ENCODE measurements at places on chromosomes 4 and X. TPM values are rescaled to one million over a fixed set of nuclear protein-coding genes. Genes with fewer than 3 reads are reported as not detected.

Gene PASD1
- polyA plus RNA-seq = not detected

- no peak for DNase-seq
Measured at GRCh38 chr4:4499438-4500123, 42.3 kb downstream of the STX18 start.

- DNase-seq = no peak
Measured at GRCh38 chr4:173696551-173696950, 166.5 kb upstream of the HAND2 start.

DNA sequence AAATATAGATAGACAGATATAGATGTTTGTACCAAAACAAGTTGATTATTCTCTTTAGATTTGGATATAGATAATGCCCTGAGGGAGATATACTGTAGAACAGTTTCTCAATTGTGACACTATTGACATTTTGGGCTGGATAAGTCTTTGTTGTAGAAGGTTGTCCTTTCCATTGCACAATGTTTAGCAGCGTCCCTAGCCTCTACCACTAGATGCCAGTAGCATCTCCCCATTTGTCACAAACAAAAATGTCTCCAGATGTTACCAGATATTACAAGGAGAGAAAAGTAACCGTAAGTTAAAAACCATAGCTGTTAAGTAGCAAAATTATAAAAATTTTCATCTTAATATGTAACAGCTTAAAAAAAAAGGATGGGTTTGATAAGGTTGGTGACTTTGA is 2595.3 kb downstream of the ARAP2 start:
- DNase-seq = no peak

DNA sequence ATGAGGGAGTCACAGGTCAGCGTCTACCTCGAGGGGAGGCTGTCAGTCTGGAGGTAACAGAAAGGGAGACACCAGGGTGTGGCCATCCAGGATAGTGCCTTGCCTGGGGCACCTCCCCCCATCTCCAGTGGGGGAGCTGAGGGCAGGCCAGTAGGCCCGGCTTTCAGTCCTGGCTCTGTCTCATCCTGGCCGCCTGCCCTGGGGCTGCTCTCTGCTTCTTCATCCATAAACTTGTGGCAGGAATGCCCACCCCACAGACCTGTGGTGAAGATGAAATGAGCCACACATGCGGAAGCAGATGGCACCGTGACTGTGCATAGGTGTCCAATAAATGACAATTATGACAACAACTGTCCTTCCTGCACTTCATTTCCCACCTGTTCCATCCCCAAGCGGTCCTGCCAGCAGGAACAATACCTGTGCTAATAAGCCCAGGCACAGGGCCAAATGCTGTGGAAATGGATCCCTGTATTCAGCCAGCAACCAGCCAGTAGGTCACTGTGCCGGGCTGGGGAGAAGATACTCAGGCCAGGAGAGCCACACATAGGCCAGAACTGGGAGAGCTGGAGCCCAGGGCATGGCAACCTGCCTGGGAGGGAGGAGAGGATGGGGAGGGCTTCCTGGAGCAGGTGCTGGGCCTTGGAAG is 30.2 kb downstream of the TRO start:
- no peak for DNase-seq

Gene HNRNPD
- polyA plus RNA-seq = 73.4 TPM

DNA sequence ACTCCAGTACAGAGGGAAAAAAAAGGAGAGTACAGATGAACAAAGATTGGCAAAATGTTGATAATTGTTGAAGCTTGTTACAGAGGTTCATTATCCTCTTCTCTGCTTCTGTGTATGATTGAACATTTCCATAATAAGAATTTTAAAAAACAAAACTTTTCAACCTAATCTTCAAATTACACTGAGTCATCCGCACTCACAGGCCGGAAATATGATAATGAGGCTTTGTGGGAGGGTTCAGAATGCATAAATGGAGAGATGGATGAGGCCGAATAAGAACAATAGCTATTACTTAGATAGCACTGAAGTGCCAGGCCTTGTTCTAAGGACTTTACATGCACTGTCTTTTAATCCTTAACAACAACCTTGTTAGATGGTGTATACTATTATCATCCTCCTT is 4.6 kb upstream of the ERCC6L start:
- DNase-seq = no peak

Gene FHDC1
- polyA plus RNA-seq = 0.12 TPM

DNA sequence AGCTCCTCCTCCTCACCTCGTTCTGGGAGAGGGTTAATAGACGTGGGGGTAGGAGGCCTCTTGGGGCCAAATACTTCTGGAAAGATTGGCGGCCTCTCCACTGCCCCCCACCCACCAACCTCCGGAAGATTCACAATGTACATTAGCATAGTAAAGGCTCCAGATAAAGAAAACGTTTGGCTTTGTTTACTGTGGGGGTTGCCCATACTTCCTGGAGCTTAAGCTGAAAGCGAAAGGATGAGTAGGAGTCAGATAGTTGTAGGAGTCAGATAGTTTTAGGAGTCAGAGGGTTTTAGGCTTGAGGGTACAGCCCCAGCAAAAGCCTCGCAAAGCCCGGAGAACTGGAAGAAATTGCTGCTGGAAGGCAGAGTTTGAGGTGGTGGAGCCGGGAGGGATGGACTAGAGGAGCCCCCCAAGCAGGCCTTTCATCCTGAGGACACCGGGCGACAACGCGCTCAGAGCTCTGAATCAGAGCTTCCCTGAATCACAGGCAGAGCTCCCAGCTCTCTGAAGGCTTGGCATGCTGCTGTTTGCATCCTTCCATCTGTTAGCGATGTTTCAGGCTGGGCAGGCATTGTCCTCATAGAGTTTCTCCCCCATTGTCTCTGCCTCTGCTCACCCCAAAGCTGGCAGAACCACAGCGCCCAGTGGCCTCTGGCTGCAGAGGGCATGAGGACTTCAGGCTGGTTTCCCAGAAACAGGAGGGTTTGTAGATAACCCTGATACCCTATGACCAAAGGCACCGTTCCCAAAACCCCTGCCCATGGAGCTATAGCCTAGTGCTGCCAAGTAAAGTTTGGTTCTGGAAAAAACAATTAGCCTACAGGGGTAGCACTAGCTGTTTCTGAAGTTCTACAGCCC is 280.7 kb downstream of the BCOR start:
- DNase-seq = no peak

DNA sequence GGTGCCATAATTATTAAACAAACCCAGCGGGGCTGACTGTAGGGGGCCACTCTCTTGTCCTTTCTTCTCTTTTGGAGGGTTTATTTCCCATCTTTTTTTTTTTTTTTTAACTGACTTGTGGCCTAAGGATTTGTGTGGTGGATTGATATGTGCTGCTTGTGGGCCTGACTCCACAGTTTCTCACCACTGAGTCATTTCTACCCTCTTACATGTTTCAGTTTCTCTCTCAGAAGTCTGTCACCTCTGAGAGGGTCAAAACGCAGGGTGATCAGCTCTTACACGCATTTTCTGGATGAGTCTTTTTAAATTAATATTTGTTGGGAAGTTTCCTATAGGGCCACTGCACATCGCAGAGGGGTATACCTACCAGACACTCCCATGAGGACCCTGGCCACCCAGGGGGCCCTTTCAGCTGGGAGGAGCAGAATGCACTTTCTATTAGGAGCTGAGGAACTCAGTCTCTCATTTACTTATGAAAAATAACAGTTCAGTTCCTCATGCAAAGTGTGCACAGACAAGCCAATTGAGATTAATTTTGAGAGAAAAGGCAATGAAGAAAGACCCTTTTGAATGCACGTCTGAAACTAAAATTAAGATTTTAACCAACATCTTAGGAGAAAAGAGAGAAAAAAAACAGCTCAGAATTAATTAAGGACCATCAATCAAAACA is 407.9 kb downstream of the TECRL start:
- DNase-seq = no peak

DNA sequence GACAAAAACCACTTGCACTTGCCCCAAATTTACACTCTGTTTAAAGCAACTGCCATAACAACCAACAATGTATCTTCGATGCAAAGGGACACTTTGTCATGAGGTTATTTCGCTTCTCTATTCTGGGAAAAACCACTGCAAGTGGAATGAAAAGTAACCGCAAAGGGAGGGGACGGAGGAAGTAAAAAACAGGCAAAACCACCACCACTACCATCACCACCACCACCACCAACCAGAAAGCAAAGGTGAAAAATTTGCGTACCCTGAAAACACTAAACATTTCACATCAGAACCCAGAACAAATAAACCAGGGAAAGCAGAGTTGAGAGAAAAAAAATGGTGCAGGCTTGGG is 1.2 kb upstream of the N4BP2 start:
- DNase-seq = no peak

DNA sequence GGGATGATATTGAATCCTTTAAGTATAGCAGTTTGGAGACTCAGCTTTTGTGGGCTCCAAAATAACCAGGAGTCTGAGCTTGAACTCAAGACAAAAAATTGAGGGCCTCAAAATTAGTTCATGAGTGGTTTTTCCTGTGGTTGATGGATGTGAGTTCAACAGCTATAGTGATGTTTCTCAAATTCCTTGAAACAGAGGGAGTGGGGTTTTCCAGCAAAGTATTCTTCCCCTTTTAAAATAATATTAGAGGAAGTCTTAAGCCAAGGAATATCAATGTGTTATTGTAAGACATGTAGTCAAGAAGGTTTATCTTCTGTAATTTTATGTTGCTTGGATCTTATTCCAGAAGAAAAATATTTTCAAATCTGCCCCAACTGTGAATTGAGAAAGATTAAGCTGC is 10.6 kb downstream of the OTC start:
- no peak for DNase-seq

DNA sequence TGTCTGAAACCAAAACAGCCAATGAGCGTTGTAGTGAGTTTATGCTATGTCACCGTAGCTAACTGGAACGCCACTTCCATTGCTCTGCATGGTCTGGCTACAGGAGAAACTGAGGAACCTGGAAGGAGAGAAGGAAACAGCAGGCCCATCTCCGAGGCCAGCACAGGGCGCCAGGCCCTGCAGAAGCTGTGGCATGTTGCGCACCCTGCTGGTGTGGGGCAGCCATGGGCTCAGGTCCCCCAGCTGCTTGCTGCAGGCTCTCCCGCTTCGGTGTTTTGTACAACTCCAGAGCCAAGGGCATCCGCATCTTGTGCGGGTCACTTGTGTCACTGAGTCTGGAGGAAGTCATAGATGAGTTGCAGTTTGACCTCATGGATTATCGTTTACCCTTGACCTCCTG is 89.2 kb downstream of the AFAP1 start:
- no peak for DNase-seq

Gene NSUN7
- 0.11 TPM for polyA plus RNA-seq

Gene CFP
- 0.05 TPM for polyA plus RNA-seq

GRCh38 chr4:184887333-184887732 is 61.6 kb upstream of the ACSL1 start:
- DNase-seq = no peak

DNA sequence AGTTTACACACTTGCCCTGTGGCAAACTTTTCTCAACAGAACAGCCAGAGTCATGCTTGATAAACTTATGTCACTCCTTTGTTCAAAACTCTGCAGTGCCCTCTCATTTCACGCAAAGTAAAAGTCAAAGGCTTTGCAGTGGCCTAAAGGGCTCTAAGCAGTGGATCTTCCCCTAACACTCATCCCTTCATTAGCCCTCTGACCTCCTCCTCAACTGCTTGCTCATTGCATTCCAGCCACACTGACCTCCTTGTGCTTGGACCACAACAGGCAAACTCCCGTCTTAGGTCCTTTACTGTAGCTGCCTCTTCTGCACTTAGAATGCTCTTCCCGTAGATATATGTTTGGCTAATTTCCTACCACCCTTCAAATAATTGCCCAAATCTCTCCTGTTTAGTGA is 5.6 kb downstream of the PRDM5 start:
- DNase-seq = no peak

GRCh38 chr4:96194993-96195392 is 355.1 kb downstream of the PDHA2 start:
- no peak for DNase-seq

DNA sequence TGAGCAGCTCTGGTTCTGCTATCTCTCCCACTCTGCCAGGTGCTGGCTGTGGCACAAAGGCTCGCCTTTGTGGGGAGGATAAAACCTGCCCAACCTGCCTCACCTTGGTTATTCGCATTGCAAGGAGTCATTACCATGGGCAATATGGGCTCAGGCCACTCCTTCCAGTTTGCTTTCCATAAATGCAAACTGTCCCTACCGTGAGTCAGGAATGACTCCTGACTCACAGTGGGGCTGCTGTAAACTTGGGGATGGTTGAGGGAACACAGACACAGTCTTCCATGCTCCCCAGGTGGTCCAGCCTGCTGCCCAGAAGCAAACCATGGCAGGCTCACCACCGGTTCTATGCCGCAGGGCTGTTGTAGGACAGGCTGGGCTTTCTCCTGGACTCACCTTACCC is 36.1 kb downstream of the COQ2 start:
- DNase-seq = no peak

GRCh38 chr4:177400030-177400429 is 42.2 kb downstream of the AGA start:
- no peak for DNase-seq

Gene RRH
- polyA plus RNA-seq = 0.07 TPM

DNA sequence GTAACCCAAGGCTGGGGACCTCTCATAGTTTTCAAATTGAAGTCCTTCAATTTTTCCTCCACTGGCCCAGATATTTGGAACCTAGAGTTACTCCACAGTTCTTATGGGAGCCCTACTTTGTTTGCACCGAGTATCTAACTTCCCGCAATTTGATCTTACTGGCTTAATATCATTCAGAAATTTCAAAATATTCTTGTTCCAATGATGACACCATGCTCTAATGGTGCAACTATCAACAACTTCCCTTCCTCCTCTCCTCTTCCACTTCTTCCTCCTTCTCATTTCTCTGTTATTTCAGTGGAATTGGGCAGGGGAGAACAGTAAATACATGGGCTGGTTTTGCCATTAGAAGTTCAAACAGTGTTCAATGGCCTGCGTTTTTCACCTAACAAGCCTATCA is 20.2 kb downstream of the PDCL2 start:
- DNase-seq = no peak

- peak; percentile 38 for DNase-seq
Measured at GRCh38 chr4:74675673-74676279, 118.5 kb downstream of the BTC start.
